ENCODE measurements at places on chromosomes 11 and 22.
A peak's percentile ranks its signal among the peaks of the same experiment; 100 is the strongest.

GRCh38 chr22:49455595-49455994, 372.1 kb downstream of the BRD1 start:
- no peak for DNase-seq

DNA sequence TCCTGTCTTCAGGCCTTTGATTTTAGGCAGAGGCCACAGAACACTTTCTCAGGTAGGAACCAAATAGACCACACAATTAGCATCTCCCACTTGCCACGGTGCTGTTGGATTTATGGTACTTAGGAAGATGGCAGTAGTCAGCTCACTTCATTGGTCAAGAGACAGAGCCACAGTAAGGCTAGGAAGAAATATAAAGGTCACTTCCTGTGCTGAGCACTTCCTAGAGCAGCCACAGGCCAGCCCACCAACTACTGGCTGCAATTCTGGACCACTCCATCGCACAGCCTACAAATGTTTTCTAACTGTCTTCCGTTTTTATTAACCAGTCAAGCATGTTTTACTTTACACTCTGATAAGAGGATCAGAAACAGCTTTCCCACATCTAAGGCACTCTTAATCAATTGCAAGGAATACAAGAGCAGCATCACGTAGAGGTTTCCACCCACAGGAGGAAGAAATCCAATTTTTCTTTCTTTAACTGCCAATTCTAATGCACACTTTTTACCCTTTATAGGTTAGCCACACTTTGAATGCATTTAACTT, 54.7 kb downstream of the ABTB2 start:
- no peak for DNase-seq

DNA sequence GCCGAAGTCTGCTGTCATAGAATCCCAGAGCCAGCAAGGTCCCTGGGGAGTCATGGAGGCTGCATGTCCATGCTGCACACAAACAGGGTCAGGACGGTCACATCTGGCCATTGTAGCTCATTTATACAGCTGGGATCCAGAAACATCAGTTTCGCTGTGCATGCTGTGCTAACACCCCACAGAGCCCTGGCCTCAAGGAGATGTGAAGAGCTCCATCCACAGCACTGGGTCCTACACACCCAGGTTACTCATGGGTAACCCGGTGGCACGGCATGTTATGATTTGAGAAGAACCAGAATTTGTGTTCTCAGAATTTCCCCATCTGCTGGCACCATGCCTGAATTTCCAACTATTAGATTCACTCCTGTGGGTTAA, 146.3 kb upstream of the ARHGAP20 start:
- no peak for DNase-seq

DNA sequence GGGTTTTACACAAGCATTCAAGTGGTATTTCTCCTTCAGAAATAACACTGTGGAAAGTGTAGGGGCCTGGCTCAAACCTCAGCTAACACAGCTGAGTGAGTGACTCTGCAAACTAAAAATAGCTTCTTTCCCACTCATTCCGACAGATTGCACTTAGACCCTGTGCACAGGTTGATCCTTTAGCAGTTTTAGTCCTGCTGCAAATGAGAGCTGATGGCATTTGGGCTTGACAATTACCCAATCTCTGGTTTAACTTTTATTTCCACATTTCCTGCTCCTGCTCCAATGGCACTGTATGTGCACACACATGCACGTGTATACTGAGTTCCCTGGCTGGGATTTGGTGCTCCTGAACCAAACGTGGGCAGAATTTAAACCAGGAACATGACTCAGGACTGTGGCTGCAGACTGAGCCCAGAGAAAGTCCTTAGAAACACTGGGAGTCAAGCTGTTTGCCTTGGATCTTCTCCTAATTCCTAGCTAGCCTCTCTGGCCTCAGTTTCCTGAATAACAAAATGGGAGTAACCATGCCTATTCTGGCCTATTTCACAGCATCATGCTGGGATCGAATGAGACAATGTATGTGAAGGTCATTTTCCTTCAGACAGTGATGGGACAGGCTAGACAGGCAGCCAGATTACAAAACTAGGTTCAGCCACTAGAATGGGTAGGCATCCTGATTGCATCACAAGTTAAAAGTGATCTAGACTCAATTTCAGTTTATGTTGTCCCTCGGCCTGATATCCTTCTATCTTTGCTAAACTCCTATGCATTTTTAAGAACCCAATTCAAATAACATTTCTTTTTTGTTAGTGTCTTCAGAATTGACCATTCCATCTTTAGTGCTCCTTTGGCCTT, 58.2 kb downstream of the SERGEF start:
- no peak for DNase-seq

DNA sequence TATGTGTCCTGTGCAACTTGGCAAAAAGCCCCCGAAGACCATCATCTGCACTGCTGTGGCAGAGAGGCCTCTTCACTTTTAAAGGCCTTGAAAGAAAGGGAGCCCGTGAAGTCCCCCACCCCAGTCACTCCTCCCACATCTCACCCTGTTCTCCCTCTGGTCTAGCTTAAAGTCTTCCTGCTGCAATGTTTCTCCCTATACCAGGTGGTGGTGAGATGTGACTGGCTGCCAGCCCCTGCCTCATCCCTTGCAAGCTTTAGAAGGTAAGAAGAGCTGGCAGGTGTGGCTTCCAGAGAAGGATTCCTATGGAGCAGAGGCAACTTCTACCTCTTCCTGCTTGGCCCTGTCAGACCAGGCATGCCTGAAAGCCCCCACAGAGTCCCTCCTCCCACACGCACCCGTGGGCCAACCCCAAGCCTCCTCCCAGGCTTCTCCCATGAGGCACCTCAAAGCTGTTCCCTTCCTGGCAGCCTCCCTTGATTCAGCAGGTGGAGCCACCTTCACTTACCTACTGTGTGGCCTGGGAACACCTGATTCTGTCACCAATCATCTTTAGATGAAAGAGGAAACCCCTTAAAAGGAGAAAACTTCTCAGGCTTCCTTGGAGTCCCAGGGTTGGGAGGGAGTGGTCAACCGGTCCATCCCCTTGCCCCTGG, 4.0 kb upstream of the TRIM29 start:
- peak; percentile 65 for DNase-seq

DNA sequence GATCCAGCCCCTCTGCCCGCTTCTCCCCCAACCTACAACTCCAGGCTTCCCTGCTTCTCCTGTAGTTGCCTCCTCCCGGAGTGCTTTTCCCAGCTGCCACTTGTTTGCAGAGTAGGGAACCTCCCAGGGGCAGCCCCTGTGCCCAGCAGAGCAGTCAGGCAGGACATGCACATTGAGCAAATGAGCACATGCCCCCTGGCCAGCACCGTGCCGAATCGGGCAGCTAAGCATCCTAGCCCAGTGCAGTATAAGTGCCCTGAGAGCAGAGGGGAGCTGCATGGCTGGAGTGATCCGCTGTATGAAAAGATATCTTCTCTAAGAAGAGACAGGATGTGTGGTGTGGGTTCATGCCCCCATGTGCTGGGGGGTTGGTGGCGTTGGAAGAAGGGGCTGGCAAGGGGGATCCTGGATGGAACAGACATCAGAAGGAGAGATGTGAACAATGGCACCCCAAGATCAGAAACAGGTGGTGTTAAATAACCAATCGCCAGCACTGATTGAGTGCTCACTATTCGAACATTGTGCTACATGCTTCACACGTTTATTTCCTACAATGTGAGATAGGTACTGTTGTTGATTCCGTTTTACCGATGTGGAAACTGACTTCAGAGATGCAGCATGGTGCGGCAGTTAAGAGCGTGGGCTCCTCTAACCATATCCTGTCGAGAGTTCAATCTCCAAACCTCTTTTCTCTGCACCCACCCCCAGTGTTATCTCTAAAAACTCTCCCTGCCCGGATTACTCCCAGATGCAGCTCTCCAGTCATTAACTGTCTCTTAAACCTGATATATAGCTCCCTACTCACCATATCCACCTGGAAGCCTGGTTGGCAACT, 1.2 kb downstream of the AIP start:
- DNase-seq = peak; percentile 48

DNA sequence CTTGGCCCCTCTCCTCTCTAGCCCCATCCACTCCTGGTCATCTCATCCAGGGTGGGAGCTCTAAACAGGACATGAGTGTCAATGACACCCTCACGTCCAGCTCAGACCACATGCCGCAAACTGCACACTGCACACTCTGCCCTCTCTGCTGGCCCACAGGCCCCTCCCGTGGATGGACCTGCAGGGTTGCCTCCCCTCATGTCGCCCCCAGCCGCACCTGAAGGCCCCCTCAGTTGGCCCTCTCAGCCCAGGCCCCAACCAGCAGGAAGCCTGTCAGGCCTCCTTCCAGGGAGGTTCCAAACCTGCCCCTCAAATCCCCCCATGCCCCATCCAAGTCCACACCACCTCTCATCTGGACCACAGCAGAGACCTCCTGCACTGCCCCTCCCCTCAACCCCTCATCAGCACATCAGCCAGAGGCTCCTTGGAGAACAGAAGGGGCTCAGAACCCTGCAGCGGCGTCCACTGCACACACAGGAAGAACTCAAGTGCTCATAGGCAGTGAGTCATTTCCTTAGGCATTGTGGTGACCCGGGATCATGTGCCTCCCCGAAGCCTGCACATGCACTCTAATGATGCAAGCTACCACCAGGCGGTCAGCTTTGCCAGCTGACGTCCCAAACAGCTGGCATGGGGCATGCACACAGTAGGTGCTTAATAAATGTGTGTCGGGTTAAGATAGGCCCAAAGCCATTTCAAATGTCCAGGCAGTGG, 12.9 kb upstream of the CDKN1C start:
- no peak for DNase-seq

DNA sequence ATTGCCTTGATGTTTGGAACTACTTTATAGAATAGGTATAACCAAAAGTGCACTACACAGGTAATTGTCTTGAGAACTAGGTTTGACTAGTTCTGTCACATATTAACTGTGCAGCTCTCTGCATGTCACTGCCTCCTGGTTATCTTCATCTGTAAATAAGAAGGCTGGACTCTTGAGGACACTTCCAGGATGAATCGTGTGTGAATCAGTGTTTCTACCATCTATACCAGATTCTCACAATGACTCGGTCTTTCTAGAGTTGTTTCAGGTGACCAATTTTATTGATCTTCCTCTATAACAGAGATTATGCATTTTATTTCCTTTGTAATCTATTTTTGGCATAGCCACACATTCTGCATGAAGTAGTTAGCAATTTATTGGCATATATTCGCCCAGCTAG, 1181.0 kb upstream of the TENM4 start:
- DNase-seq = no peak

DNA sequence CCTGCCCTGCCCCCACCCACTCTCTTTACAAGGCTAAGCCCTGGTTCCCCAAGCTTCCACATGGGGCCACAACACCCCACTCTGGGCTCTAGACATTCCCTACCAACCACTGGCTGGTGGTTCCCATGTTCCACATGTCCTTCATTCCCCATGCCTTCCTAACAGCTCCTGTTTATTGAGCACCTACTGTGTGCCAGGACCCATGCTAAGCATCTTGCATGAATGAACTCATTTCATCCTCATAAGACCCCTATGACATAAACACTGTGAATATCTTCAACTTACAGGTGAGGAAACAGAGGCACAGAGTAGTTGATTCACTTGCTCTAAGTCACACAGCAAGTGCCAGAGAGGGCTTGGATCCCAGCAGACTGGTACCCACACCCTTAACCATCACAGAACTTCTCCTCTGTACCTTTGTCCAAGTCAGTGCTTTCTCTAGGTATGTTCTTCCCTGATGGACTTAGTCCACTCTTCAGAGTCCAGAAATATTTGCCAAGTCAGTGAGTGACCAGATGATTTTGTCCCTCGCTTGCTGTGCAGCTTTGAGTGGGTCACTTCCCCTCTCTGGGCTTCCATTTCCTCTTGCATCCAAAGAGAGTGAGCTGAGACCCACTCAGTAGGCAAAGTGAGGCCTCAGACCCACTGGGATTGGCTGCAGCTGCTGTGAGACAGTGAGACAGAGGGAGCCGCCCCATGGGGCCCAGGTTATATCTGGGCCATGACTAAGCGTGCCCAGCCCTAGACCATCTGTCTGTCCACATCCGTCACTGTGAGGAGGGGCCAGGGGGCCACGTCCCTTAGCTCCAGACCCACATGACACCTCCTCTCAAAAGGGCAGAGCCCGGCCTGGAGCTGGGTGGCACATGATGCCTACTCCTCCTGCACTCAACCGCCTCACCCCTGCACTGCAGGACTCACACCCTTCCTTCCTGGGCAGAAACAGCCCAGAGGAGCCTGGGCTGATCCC, 132.4 kb downstream of the MN1 start:
- DNase-seq = peak; percentile 68

DNA sequence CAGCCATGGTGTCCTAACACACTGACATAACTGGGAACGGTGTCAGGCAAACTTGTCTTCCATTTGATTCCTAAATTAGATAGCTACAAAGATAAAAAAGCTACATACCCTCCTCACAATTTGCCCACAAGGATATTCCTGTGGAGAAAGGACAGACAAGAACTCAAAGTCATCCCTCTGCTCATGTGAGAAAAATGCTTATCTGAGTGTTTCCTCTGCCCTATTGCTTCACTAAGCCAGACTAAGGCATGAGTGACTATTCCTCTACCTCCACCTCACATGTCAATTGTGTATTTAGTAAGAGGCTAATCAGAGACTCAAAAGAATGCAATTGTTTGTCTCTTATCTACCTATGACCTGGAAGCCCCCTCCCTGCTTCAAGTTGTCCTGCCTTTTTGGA, 247.7 kb downstream of the DDX10 start:
- DNase-seq = no peak

GRCh38 chr11:38323961-38324761, 1726.1 kb upstream of the RAG2 start:
- DNase-seq = peak; percentile 53

DNA sequence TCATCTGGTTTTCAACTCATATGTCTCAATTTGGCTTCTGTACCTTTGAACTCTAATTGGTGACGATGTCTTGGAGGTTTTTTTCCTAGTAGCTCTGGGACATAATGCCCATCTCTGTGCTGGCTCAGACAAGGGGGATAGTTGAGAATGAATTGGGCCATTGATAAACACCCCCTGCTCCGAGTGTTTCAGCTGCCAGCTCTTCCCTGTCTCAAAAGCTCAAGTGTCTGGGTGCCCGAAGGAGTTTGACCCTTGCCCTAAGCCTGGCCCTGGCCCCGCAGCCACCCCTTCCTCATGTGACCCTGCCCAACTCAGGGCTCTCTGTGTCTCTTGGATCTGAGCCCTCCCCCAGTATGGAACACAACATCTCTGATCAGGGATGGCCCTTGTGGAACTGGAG, 3.0 kb downstream of the INSC start:
- no peak for DNase-seq

DNA sequence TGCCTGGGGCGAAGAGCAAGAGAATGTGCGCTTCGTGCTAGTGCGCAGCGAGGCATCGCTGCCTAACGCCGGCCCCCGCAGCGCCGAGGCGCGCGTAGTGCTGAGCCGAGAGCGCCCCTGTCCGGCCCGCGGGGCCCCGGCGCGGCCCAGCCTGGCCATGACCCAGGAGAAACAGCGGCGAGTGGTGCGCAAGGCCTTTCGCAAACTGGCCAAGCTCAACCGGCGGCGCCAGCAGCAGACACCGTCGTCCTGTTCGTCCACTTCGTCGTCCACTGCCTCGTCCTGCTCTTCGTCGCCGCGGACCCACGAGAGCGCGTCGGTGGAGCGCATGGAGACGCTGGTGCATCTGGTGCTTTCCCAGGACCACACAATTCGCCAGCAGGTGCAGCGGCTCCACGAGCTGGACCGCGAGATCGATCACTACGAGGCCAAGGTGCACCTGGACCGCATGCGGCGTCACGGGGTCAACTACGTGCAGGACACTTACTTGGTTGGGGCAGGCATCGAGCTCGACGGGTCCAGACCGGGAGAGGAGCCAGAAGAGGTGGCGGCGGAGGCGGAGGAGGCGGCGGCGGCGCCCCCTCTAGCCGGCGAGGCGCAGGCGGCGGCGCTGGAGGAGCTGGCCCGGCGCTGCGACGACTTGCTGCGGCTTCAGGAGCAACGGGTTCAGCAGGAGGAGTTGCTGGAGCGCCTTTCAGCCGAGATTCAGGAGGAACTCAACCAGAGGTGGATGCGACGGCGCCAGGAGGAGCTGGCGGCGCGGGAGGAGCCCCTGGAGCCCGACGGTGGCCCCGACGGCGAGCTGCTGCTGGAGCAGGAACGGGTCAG, 1.0 kb downstream of the RASSF10 start:
- peak; percentile 87 for DNase-seq
